ENCODE measurements at places on chromosomes 6 and 20.

DNA sequence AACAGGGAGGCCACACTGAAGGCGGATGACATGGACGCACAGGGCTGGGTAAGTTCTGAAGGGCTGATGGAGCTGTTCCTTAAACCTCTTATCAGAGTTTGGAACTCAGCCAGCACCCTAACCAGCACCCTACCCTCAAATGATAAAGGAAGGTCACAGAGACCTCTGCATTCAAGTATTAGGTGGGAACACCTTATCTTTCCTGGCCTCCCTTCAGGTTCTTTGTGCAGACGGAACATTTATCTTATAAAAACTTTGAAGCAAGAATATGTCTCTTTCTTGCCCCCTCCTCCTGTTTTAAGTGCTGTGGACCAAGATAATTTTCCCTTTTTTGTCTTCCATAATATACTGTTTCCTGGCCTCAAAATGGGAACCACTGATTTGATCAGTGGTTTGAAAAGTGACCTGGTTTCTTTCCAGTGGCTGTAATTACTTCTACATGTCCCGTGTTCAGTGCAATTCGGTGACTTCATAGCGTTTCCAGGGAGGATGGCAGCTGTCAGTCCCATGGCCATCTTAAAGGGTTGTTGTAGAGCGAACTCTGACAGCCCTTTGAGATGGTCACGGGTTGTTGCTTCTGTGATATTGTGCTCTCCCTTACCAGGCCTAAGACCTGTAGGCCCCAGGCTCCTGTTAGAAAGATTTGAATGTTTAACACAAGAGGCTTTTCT lies 213.2 kb upstream of the MYLIP start:
- DNase-seq = no peak

GRCh38 chr6:43604174-43604573 lies 24.9 kb downstream of the GTPBP2 start:
- no peak for DNase-seq

DNA sequence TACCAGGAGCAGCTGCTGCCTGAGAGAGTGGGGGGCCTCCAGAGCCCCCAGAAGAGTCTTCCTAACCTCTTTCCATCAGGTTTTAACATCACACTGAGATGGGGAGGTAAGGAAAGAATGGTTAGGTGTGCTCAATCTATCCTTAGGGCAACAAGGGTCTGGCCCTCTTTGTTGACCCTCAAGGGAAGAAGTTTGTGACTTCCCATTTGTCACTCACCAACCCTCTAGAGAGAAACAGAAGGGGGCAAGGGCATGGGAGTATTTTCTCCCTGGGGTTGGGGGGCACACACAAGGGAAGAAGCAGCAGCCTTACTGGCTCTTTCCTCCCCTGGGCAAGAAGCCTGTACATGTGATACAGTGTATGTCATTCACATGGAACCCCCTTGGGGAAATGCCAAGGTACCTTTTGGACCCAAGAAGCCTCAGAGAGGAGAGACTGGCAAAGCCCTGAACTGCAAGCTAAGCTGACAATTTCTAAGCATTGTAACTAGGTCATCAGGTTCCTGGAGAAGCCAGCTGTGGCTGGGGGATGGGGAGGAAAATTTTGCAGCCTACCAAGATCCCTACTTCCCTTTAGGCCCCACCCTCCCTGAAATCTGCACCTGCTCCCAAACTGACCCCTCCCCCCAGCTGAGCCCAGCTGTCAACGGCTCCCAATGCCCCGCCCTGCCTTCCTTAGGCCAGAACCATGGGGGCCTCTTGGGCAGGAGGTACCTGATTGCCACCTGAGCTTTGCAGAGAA lies 14.5 kb downstream of the BCL2L1 start:
- DNase-seq = peak; percentile 35

GRCh38 chr6:135479601-135480000 lies 17.9 kb downstream of the AHI1 start:
- DNase-seq = no peak

DNA sequence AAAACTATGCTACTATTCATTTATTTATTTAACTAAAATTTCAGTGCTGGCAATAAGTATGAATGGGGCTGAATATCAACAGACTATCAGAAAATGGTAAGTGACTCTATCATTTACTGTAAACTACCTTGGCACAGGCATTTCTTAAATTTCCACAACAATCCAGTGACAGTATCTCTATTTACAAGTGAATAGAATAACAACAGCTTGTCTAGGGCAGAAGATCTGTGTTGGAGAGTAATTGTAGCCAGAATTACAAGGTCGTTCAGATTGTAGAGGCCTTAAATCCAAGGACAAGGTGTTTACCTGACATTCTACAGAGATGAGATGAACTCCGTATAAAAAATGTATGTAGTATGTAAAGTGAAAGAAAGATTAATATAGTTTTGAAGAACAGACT lies 193.8 kb upstream of the SIM1 start:
- no peak for DNase-seq

- no peak for DNase-seq
Measured at GRCh38 chr6:21915707-21916260, 322.2 kb downstream of the SOX4 start.

- no peak for DNase-seq
Measured at GRCh38 chr6:108959972-108960582, 111.9 kb downstream of the ARMC2 start.

DNA sequence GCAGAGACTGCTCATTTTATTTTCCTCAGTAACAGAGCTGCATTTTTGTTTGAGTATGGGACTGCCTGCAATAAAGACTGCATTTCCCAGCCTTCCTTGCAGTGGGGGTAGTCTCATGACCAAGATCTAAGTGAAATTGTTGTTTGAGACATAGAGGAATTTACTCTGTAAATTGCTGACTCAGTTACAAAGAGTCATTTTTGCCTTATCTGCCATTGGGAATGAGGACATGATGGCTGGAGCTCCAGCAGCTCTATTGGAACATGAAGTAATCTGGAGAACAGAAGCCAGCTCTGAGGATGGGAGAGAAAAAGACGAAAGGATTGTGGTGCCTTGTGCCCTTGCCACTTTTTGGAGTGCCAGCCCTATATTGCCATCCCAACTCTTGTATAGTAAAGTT lies 2.1 kb upstream of the CST11 start:
- no peak for DNase-seq

DNA sequence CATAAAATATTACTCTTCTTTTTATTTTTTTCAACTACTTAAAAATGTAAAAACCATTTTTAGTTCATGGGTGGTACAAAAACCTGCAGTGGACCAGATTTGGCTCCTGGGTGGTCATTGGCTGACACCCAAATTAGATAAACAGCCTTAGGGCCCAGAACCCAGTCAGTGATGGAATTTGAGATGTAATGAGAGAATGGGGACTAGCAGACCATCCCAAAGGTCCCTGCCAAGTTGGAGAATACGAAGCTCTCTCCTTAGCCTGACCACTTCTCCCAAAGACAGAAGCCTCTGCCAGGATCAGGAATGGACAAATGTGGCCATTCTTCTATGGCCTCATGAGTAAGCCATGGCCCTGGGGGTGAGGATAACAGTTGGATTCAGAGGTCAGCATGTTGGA lies 194.7 kb downstream of the NFATC2 start:
- no peak for DNase-seq

- DNase-seq = no peak
Measured at GRCh38 chr20:41182296-41183212, 45.2 kb downstream of the PLCG1 start.

DNA sequence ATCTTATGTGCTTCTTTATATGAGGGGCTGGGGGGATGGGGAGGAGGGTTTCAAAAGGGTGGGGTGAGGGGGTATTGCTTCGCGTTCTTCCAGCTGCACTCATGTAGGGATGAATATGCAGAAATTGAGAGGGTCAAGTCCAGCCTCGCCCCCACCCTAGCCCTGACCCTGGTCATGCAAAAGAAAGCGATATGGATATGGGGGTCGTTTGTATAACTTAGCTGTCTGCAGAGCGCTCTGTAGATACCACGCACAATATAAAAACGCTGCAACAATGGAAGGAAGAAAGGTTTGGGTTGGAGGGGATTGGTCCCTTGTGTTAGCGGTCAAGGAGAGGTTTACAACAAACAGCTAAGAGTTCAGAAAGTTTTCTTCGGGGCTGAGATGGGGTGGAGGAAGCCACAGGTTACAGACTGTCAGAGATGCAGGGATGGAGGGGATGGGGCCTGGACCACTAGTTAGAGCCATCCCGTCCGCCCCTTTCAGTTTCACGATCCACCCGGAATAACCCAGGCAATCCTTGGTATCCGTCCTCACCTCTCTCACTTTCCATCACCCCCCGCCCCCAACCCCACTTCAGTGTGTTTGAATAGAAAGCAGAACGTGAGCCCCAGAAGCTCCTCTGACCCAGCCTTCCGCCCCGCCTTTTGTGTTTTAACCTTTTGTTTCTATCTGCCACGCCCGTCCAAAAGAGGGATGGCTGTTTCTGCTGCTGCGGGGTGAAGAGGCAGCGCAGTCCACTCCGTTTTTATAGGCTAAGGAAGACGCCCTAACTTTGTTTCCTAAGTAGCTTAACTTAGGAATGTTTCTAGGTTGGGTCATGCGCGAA lies 73.5 kb downstream of the SOX4 start:
- no peak for DNase-seq

Data from NCI-H1694 (cell line).